ENCODE measurements at places on chromosomes 4 and X. TPM values are rescaled to one million over a fixed set of nuclear protein-coding genes. Genes with fewer than 3 reads are reported as not detected.

The GPRIN3 gene
- 2.9 TPM for total RNA-seq

GRCh38 chrX:119853444-119853843 is 681 bp upstream of the UPF3B start:
- DNase-seq, result no peak

DNA sequence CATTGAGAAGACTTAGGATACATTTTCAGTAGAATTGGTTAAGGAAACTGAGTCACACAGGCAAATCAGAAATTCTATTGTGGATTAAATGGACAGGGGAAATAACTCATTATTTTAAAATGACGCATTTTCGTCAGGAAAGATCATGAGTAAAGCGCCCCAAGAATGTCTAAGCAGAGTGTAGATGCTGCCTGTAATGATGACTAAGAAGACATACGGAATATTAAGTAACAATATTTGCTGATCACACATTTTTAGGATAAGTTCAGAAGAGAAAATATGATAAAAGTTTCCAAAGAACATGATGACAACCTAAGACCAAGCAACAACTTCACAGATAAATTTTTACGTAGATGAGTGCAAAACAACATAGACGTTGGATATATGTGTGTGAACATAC is 596.3 kb upstream of the TENM3 start:
- DNase-seq, result no peak

The GPR78 gene
- 2.1 TPM for total RNA-seq

DNA sequence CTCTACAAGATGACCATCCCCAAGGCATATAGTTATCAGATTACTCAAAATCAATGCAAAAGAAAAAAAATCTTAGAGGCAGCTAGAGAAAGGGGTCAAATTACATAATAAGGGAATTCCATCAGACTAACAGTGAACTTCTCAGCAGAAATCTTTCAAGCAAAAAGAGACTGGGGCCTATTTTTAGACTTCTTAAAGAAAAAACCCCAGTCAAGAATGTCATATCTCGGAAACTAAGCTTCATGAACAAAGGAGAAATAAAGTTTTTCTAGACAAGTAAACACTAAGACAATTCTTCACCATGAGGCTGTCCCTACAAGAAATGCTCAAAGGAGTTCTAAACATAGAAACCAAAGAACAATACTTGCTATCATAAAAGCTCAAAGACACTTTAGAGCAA is 51.7 kb downstream of the RAB28 start:
- no peak for DNase-seq

The SEL1L3 gene
- total RNA-seq, result 46.1 TPM

The CFAP97 gene
- total RNA-seq, result 63.1 TPM
